ENCODE measurements at places on chromosomes 11 and 22. TPM values are rescaled to one million over a fixed set of nuclear protein-coding genes. Genes with fewer than 3 reads are reported as not detected.

Gene CEND1
- not detected for total RNA-seq

Gene CCDC73
- total RNA-seq, result not detected

Gene SLC5A4
- not detected for total RNA-seq

Gene NEU3
- 2.4 TPM for total RNA-seq

Gene RFPL2
- total RNA-seq, result 2.8 TPM

Gene FLRT1
- total RNA-seq, result 0.37 TPM

Gene UCP3
- not detected for total RNA-seq

Gene ARHGEF17
- 6.0 TPM for total RNA-seq

Gene SERPIND1
- not detected for total RNA-seq

Gene TOLLIP
- total RNA-seq, result 18.3 TPM

Gene DRD2
- not detected for total RNA-seq

Gene VPS26B
- 11.5 TPM for total RNA-seq

Gene SLC6A5
- total RNA-seq, result not detected

Gene SESN3
- 2.1 TPM for total RNA-seq

Gene OR8G1
- total RNA-seq, result not detected

Gene OPCML
- 0.07 TPM for total RNA-seq

Gene IL18
- 132 TPM for total RNA-seq

Gene RASGRP2
- not detected for total RNA-seq

Gene FOLR3
- not detected for total RNA-seq

Gene PHOX2A
- not detected for total RNA-seq

Gene MAJIN
- total RNA-seq, result not detected
